ENCODE measurements at places on chromosomes 2 and 18. TPM values are rescaled to one million over a fixed set of nuclear protein-coding genes. Genes with fewer than 3 reads are reported as not detected.

DNA sequence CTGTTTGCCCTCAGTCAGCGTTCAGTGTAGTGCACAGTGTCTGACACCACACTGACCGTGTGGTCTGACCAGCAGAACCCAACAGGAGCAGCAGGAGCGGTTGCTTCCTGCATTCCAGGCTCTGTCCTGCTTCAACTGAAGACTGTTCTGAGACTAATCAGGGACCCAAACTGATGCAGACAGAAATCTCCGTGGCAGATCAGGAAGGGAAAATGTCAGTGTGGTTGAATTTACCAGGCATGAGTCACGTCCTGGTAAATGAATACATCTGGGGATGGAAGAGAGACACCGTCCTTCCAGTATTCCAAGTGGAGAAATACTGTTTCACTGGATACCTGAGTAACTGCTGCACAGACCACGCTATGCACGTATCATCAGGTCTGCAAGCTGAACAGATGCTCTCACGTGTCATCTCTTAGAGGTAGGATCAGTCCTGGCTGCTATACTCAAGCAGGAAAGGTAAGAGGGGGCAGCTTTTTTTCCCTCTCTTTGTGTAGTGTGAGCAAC lies 223.6 kb upstream of the EPAS1 start:
- DNase-seq: no peak

- no peak for DNase-seq
These were observed 142.0 kb downstream of the PTGR3 start for GRCh38 chr18:75066936-75067335.

The B3GNT7 gene
- 4.0 TPM for total RNA-seq

The CPSF3 gene
- 18.3 TPM for total RNA-seq

The CAPN13 gene
- total RNA-seq: not detected
